ENCODE measurements at places on chromosomes 5 and 9.

DNA sequence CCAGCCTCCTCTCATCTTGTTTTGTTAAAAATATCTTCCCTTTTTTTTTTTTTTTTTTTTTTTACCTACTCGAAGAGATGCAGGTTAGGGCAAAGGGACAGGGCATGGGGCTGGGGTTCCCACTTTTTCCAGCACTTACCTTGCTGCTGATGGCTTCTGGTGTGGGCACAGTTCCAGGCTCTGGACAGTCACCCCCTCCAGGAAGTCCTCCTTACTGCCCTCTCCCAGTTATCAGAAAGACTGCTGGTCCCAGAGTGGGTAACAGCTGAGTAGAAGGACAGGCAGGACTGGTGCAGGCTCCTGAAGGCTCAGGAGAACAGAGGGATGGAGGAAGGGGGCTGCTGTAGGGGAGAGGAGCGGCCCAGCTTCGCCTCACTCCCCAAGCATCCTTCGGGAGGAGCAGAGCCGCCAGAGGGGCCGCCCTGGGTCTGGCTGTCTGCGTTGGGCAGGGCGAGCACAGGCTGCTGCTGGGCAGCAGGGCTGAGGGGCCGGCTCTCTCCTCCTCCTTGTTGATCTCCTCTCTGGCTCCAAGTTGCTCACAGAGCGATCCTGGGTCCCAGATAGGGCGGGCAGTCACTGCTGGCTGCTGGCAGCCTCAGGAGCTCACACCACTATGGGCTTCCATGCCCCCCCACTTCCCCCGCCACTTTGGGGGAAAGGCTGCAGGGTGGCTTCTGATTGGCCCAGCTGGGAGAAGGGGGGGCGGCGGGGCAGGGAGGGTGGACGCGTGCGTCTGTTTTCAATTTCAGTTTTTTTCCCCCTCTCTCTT is at the start of gene PDGFRB:
Gene PDGFRB (minus strand): TSS at position 588 of the 769 bp plus-strand sequence. CDS start 18,798 bp downstream, outside the sequence.
- DNase-seq, result no peak

DNA sequence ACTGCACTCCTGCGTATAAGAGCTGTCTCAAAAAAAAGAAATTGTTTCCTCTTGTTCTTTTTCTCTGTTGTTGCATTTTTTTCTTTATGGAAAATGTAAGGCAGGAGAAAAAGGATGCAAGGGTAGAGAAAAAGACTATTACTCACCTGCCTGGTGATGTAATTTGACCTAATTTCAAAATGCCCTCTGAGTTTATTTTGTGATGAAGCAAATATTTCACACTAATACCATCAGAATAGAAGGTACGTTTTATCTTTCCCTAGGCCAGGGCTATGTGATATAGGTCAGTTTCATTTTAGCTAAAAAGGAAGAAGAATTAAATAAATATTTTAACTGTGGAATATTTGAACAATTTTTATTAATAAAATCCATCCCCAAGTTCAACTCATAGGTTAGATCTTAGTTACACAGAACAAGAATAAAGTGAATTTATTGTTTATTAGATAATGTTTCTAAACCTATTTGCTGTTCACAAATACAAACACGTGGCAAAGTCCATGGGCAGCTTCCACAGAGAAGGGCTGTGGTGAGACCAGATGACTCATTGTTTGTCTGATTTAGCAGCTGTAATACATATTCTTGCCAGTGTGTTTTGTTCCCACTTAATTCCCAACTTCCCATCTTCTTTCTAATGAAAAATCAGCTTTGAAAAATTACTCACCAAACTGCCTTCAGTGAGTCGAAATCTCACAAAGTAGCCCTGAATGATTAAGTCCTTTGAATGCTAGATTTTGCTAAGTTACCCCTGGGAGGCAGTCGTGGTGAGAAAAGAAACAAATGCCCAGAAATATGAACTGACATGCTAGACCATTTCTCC is 52.8 kb upstream of the CCDC112 start:
- no peak for DNase-seq

GRCh38 chr5:91126448-91126847 is 256.7 kb downstream of the ARRDC3 start:
- no peak for DNase-seq

- no peak for DNase-seq
These were observed 8.4 kb downstream of the CDK9 start for GRCh38 chr9:127794001-127794791.

GRCh38 chr5:129459777-129460671 is at the start of gene ADAMTS19:
ADAMTS19 (plus strand) TSS chr5:129460298; CDS start chr5:129460392, 94 bp downstream.
- DNase-seq, result no peak

DNA sequence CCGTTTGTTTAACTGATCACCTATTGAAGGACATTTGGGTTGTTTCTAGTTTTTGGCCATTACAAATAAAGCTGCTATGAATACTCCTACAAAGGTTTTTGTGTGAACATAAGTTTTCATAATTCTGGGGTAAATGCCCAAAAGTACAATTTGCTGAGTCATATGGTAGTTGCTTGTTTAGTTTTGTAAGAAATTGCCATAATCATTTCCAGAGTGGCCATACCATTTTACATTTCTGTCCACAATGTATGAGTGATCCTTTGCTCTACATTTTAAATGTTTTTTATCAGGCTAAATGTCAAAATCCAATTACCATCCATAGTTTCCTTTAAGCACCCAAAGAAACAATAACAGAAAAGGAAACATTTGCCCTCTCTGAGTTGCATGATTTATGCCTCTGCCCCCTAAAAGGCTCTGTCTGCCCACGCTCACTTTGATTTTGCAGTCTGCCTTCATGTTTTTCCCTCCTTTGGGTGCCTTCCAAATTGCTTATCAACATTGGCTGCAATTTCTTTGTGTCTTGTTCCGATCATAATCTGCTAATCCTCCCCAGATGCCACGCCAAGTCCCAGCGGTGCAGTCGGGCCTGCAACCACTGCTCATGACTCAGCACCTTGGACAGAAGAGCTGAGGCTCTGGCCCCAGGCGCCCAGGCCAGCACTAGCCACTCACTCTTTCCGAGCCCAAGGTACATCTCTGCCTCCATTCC is 339.2 kb downstream of the PIK3R1 start:
- DNase-seq, result no peak

GRCh38 chr5:38755181-38755580 is 90.6 kb upstream of the OSMR start:
- DNase-seq, result no peak

- DNase-seq, result no peak
These were observed 3.7 kb upstream of the COL5A1 start for GRCh38 chr9:134637696-134638501.

Measured in activated CD4-positive, CD25-positive, alpha-beta regulatory T cell (primary cell).